ENCODE measurements at places on chromosomes 7 and 10.

GRCh38 chr7:114567416-114567815, 152.8 kb downstream of the FOXP2 start:
- DNase-seq: no peak

DNA sequence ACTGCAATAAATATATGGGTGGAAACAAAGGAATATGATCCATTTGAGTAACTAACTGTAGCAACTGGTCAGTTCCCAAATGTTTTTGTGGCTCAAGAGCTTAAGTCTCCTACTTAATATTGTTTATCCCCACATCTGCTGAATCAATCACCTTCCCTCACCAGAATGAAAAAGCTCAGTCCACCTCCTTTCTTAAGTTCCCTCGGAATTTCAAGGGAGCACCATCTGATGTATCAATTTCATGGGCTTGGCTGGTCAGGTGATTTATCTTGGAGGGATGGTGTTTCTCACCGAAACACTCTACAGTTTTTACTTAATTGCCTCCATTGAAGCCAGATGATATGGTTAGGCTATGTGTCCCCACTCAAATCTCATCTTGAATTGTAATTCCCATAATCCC, 176.6 kb downstream of the SEMA3E start:
- no peak for DNase-seq

DNA sequence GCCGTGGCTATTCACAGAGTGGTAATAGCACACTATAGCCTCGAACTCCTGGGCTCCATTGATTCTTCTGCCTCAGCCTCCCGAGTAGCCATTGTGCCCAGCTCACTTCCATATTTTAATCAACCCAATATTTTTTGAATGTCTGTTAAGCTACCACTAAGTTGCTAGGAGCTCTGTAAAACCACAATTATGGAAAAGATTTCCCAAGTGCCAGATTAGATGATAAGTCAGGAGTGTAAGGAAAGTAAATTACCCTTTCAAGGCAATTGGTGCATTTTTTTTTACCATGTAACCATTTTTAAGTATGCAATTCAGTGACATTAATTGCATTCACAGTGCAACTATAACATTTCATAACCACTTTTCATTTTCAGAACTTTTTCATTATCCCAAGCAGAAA, 87.5 kb upstream of the GATAD1 start:
- DNase-seq: no peak

GRCh38 chr7:7868572-7868899, 100.1 kb upstream of the GLCCI1 start:
- no peak for DNase-seq

DNA sequence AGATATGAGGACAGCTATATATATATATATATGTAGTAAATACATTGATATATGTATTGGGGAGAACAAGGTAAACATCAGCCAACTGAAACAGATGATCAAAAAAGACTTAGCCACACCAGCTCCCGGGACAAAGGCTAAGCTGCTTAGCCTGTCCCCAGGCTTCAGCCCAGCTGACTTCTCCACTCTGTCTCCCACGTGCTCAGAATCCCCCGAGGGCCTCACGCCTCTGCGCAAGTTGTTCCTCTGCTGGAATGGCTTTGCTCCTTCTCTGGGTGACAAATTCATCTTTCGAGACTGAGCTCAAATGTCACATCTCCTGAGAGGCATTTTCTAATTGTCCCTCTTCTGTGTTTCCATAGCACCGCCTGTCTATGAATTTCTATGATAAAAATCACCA, 8.6 kb upstream of the INSIG1 start:
- no peak for DNase-seq

GRCh38 chr7:27213433-27214238, 13.7 kb upstream of the HOXA13 start:
- no peak for DNase-seq

- DNase-seq: no peak
These were observed 15.0 kb downstream of the FGFR2 start for GRCh38 chr10:121583258-121583657.

DNA sequence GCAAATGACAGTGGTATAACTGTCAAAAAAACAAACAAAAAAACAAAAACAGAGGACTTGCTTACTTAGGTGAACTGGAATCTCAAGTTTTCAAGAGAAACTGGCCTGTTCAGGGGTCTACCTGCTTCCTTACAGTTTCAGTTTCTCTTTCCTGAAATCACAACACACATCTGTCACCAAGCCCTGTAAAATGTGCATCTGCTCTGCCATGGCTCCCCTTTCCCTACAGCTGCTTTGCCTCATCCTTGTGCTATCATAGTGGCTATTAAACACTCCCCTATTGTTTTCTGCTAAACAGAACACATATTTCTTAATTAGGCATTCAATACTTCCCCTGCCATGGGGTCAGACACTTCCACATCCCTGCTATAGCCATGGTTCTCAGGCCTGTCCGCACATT, 37.6 kb downstream of the CPED1 start:
- no peak for DNase-seq

Data from stimulated activated CD8-positive, alpha-beta memory T cell treated with anti-CD3 and anti-CD28 coated beads, Interleukin-4, amount 100 ng/mL, for 1 hour (primary cell).